ENCODE measurements at places on chromosomes 12 and 14. TPM values are rescaled to one million over a fixed set of nuclear protein-coding genes. Genes with fewer than 3 reads are reported as not detected.

HIF1A gene
- 129 TPM for total RNA-seq

NRIP2 gene
- 1.7 TPM for total RNA-seq

KRT6B gene
- total RNA-seq, result not detected

GAS2L3 gene
- 96.2 TPM for total RNA-seq

DPPA3 gene
- total RNA-seq, result not detected

ADCY4 gene
- 5.2 TPM for total RNA-seq

ADSS1 gene
- total RNA-seq, result 1.9 TPM

LRP1-AS gene
- not detected for total RNA-seq

GNB3 gene
- 5.5 TPM for total RNA-seq

REP15 gene
- 0.82 TPM for total RNA-seq

SSTR1 gene
- total RNA-seq, result 3.4 TPM

BCL2L14 gene
- total RNA-seq, result not detected

DNAH10 gene
- 2.1 TPM for total RNA-seq

KERA gene
- total RNA-seq, result 10.0 TPM

ALKBH1 gene
- total RNA-seq, result 12.3 TPM

STYK1 gene
- 4.9 TPM for total RNA-seq
